NCI-H82 (cell line): ENCODE measurements at places on chromosomes 16 and 17.

- peak; percentile 52 for DNase-seq
Observed at GRCh38 chr16:84570739-84571403, 47.0 kb downstream of the COTL1 start.

- DNase-seq, result peak; percentile 29
Observed at GRCh38 chr16:15650698-15651171, 690 bp downstream of the NDE1 start.

GRCh38 chr16:19886073-19886941, 1.7 kb upstream of the GPRC5B start:
- peak; percentile 80 for DNase-seq

DNA sequence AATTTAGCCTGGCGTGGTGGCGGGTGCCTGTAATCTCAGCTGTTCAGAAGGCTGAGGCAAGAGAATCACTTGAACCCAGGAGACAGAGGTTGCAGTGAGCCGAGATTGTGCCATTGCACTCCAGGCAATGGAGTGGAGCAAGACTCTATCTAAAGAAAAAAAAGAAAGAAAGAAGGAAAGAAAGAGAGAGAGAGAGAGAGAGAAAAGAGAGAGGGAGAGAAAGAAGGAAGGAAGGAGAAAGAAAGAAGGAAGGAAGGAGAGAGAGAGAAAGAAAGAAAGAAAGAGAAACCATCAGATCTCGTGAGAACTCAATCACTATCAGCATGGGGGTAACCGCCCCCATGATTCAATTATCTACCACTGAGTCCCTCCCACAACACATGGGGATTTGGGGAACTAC, 289.6 kb downstream of the IRX3 start:
- no peak for DNase-seq

DNA sequence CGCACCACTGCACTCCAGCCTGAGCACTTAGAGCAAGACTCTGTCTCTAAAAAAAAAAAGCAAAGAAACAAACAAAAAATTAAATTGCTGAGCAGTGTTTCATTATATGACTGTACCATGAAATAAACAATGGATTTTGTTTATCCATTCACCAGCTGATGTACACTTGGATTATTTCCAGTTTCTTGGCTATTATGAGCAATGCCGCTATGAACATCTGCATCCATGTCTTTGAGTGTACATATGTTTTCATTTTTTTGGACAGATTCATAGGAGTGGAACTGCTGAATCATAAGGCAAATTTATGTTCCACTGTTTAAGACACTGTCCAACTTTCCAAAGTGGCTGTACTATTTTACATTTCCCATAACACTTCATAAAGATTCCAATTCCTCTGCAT, 8.0 kb downstream of the RNF157 start:
- no peak for DNase-seq

DNA sequence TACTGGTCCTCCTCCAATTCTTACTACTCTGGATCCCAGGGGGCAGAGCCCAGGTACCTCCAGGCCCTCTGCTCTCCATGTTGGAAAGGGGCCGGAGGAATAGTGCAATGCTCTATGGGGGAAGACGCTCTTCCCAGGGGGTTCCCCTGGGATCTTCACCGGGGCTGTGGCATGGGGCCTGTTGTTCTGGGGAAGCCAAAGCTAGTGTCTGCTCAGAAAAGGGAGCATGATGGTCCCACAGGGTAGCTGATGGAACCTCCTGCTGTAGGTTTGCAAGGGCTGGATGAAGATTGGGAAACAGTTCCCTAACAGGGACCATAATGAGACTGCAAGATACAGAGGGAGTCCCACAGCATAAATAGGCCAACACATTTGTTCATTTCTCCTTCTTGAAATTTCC, 114.7 kb downstream of the IRX5 start:
- DNase-seq, result no peak

DNA sequence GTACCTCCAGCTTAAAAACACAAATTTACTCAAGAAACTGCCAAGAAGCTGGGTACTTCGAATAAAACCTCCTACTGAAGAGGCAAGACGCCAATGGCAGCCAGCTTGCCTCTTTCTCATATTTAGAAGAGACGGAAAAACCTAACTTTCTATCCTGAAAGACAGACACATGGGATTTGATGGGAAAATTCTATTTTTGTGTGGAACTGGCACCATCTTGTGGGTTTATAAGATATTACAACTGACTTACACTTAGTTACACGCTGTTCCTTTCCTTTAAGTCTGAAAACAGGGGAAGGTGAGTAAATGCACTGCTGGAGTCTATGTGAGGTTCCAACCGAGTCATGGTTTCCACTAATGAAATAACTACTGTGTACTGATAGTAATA, 10.3 kb downstream of the ZNF18 start:
- DNase-seq, result peak; percentile 69

- DNase-seq, result no peak
Observed at GRCh38 chr17:59757043-59757442, 49.6 kb downstream of the VMP1 start.

DNA sequence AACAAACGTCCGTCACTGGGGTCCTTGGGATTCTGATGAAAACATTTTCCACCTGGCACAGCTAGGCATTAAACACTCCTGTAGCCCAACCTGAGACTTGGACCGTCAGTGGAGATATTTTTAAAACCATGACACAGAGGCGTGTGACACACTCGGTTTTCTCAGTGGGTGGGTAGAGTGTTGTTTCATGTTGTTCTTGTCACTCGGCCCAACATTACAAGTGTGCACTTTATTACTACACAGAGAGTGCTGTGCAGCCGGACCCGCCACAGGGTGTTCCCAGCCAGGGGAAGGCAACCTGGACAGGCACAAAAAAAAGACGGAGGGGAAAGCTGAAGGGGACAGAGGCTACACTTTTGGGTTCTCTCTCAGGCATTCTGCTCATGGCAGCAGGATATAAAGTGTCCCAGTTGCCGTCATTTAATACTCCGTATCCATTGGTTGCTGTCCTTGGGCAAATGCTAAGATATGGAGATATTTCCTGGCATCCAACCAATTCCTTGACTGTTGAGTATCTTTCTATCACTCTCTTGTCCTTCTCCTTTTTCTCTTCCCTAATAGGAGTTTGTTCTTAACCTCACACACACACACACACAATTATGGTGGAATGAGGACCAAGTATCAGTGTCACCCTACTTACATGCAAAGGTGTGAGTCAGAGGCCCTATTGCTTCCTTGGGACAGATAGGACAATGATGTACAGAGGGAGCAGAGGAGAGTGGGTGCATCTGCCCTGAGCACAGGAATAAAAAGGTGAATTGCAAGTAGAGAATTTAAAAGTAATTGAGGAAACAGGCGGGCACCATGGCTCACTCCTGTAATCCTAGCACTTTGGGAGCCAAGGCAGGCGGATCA, 154.1 kb upstream of the SOX9 start:
- no peak for DNase-seq
